GM04503 (cell line): ENCODE measurements at places on chromosomes 5 and 9.
A peak's percentile ranks its signal among the peaks of the same experiment; 100 is the strongest.

DNA sequence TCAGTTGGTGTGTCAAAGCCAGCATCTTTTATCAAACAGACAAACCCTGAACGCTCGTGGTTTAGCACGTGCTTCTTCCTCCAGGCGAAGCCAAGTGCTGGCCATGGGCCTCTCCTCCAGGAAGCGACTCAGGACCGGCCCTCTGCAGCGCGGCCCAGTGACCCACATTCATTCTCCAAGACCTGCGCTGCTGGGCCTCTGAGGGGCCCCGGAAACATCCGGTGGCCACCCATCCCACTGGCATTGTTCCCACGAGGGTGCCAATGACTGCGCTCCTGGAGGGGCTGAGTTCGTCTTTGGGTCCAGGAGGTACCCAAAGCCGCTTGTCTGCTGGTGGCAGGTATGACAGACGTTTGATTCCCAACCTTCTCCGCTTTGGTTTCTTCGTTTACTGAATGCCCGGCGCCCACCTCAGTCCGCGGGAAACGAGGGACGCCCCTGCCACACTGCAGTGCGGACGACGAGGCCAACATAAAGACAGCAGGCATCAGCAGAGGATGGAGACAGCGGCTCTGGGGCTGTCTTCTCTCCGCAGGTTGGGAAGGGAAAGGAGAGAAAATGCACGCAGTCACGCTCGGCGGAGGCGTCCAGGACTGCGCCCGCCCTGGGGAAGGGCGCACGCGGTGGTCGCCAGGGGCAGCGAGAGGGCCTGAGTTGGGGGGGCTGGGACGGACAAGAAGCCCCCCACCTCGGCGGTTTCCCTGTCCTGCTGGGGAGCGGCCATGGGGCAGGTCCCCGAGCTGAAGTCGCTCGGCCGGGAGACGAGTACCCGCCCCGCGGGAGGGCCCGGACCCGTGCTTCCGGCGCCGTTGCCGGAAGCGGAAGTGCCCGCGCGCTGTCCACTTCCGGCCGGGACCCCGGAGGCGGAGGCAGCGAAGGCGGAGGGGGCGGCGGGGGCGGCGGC is at the start of gene EXOC3:
TSS of gene EXOC3 (plus strand) at position 842 of the 904 bp plus-strand sequence. CDS start 3,030 bp downstream, outside the sequence.
- DNase-seq: no peak

DNA sequence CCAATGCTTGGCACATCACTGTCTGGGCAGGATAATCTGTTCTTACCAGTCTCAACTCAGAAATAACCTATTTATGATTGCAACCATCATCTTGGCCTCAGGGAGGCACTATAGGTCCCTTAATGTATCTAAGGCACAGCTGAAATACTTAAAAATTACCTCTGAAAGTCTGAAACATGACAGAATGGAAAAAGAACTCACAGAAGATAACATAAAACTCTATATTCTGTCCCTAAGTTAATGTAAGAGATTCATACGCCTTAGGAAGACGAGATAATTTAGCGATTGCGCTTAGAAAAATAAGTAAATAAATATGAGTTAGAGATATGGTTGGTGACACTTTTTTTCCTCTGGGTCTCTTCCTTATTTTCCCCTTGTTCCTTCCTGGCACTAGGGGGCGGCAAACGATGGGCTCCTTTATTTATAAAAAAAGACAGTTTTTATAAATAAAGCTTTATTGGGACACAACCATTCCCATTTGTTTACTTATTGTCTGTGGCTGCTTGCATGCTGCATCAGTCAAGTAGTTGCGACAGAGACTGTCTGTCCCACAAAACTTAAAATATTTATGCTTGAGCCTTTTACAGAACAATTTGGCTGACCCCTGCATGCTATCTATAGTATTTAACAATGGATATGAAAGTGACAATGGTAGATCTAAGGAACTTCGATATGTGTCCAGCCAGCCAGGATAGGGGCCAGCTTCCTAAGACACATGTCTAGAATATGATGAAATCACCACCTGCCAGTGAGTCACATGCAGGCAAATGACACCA is 79.6 kb downstream of the PDE4D start:
- DNase-seq: no peak

DNA sequence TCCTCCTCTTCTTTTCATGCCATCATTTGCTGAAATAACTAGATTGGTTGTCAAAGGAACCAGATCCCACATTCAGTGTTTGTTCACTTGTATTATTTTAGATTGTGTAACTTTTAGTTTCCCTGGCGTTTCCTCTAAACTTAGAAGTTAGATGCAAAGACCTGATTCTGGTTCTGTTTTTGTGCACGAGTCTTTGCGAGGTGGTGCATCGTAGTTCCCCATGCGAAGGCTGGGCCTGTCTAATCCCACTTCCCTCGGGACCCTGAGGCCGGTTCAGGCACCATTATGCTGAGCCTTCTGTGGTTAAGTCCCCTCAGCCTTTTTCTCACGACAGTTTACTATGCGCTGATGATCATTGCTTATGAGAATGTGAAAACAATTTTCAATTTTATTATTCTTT is 219.1 kb upstream of the OTULINL start:
- no peak for DNase-seq

DNA sequence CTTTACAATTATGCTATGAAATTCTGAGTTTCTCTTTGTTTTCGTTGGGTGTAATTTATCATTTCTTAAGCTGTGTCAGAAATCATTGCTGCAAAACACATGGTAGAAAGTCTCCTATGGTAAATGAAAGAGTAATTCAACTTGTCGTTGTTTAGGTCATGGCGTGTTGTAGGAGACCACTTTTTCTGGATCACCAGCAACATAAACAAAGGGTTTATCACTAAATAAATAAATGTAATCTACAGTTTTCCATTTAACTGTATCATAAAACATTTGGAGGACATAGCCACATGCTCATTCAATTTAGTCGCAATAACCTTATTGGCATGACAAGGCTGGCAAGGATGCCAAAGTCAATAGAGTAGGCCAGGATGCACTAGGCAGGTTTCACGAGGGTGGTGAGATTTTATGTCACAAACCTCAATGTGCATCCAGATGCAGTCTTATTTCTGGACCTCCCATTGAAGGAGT is 154.4 kb upstream of the ERCC6L2 start:
- no peak for DNase-seq

DNA sequence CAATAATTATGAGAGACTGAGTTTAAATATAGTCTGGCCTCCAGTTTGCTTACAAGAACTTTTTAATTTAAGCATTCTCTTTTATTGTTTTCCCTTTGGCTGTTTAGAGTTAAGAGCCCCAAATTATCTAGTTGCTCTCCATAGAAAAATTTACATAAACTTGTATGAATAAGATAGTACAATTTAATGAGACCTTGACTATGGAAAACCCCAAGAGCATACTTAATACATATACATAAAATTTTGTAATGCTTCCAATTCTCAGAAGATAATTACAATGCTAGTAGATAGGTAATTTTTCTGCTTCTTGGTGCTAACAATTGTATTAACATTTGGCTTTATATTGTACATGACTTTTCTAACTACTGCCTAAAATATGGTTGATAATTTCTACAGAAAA is 20.3 kb upstream of the MSH3 start:
- DNase-seq: no peak

- no peak for DNase-seq
Observed at GRCh38 chr5:170629566-170630175, 125.9 kb downstream of the KCNIP1 start.

DNA sequence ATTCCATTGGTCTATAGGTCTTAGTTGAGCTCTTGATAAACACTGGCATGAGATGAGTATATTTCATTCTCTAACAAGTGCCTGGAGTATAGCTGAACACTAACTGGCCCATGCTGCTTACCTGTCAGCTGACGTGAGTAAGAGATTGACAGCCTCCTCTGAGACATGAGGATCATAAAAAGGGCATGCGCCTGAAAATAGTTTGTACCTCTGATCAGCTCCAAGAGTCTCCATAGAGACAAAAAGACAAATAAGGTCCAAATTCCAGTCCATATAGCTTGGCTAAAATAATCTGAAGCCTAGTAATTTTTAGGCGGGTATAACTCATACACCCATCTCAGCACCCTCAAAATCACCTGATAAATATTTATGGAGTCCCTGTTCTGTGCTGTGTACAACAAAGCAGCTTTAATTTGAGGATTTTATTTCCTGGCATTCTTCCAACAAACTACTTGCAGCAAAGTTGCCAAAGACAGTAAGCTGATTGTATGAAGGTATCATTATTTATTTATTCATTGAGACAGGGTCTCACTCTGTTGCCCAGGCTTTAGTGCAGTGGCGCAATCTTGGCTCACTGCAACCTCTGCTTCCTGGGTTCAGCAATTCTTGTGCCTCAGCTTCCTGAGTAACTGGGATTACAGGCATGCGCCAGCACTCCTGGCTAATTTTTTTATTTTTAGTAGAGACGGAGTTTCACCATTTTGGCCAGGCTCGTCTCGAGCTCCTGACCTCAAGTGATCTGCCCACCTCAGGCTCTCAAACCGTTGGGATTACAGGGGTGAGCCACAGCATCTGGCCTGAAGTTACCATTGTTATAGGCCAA is 16.2 kb upstream of the FSD1L start:
- DNase-seq: no peak

- no peak for DNase-seq
Observed at GRCh38 chr9:92008041-92008440, 58.0 kb upstream of the ROR2 start.

GRCh38 chr5:32098291-32098690 is 75.8 kb downstream of the GOLPH3 start:
- no peak for DNase-seq

DNA sequence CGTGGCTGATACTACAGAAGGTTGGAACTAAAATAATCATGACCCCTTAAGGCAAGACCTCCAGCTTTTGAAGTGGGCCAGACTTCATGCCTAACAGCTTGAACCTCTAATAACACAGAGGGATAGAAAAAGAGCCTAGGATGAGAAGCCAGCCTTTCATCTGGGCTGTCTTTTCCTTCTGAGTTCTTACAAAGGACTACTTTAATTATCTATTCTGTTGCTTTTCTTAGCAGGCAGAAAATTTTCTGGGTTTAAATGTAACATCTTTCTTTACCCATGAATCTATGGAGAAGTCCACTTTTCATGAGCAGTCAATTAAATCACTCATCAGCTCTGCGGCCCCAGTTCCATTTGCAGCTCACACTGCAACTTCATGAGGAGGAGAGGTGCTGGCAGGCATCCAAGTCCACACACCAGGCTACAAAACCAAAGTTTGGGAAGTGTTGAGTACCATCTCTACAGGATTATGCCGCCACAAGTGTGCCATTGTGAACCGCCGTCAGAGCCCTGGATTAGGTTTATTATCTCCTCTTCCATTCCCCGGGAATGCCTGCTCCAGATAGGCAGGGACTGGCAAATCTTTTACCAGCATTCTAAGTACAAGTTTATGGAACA is 192.0 kb downstream of the TLE4 start:
- DNase-seq: no peak

GRCh38 chr5:91906027-91906426 is 522.9 kb upstream of the ARRDC3 start:
- DNase-seq: no peak

DNA sequence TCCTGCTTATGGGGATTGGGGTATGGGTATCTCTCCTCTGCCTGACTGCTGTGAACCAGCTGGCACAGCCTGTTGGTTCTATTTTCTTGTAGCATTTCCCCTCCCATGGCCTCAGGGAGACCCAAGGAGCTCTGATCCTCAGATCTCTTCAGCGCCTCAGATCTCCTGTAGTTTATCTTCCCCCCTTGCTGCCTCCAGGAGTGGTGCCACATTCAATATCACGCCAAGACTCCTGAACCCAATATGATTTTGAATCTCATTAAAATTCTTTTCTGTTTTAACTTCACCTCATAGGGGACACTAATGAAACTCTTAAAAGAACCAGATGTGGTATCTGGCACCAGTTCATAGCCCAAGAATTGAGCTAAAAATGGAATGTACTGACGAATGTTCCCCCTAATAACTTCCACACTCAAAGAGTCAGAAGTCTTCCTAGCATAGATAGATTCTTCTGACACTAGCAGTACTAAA is 59.6 kb upstream of the LIFR start:
- DNase-seq: no peak

DNA sequence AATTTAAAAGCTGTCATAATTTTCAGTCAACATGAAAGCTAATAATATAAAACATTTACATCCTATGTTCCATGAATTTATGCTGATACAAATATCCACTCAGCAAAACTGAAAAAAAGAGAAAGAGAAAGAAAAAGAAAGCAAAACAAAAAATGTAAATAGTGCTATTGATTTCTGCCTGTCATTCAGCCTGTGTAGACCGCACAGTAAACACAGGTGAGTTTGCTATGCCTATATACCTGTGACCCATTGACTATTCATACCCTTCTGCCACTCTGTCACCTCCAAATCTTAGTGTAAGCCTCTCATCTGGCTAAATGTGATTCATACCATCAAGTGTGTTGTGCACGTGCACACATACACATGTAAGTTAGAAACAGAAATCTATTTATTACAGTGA is 359.0 kb upstream of the RORB start:
- DNase-seq: no peak

DNA sequence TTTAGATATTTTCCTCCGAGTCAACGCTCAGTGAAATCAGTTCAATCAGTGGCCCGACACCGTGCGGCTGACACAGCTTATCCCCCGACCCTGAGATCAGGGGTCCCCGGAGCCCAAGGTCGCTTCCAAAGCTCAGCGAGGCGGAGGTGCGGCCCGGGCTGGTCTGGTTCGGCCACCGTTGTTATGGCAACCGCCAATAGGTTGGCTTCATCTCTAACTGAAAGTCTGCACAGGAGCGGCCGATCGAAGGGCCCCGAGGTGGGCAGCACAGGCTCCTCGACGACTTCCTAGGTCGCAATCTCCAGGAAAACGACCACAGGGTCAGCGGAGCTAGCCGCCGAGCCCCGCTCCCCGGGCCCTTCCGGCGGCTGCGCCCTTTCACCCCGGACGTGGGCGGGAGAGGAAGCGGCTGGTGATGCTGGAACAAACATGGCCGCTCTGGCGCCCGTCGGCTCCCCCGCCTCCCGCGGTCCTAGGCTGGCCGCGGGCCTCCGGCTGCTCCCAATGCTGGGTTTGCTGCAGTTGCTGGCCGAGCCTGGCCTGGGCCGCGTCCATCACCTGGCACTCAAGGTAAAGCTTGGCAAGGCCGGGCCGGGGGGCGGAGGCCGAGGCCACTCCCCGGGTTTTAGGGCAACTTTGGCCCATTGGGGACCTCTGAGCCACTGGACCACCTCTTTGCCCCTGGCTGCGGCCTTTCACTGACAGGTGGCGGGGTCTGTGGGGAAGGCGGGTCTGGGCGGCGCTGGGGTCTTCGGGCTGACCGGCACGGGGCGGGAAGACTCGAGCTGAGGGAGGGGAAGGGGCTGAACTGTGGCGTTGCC is at the start of gene GPR107:
TSS of gene GPR107 (plus strand) at position 403 of the 821 bp plus-strand sequence. CDS start at position 430, 27 bp downstream.
- peak; percentile 26 for DNase-seq

DNA sequence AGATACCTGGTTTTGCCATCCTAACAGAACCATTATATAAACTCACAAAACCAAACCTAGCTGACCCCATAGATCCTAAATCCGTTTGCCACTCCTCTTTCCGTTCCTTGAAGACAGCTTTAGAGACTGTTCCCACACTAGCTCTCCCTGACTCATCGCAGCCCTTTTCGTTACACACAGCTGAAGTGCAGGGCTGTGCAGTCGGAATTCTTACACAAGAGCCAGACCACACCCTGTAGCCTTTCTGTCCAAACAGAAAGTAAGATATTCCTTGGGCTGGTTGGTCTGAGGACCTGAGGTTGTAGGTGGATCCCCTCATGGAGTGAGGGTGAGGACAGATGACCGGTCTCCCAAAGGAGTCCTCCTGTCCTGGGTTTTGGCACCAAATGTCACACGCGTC is 56.7 kb upstream of the NAA35 start:
- DNase-seq: no peak

- peak; percentile 26 for DNase-seq
Observed at GRCh38 chr9:17005056-17005823, 129.6 kb upstream of the CNTLN start.

- DNase-seq: no peak
Observed at GRCh38 chr9:13411791-13412190, 132.3 kb upstream of the MPDZ start.

- DNase-seq: no peak
Observed at GRCh38 chr9:12212860-12213259, 480.3 kb upstream of the TYRP1 start.
